ENCODE measurements at places on chromosomes 6 and 20.

DNA sequence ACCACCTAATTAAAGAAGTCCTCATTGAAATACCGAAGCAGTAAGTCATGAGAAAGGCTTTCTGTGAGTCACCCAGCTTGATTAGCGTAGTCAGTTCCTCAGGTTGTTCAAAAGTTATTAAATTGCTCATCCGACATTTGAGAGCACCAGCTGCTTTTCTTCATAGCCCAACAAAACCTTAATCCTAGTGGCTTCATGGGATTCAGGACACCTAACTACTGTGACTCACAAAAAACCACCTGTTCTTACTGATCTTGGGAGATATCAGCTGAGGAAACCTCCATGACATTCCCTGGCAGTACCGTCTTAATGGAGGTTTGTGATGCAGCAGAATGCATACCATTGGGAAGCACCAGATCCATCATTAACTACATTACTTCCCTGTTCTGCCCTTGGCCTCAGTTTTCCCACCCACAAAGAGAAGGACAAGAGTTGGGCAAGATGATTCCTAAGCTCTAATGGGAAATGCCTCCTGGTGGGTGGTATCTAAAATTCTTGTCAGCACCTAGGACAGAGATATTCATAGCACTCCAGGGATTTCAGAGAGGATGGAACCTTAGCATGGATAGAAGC, 103.8 kb downstream of the KHDC1L start:
- H3K4me1 ChIP-seq: no peaks in the 10 kb centered on the region
- DNase-seq: no peak
- no peaks in the 10 kb centered on the region for H3K27me3 ChIP-seq
- no peak overlapping the region for H3K4me3 ChIP-seq

GRCh38 chr6:44697327-44697726, 309.8 kb downstream of the CDC5L start:
- no peak overlapping the region for H3K27ac ChIP-seq
- no peak overlapping the region for H3K4me3 ChIP-seq
- peaks cover 12% of the 10 kb centered on the region for H3K4me1 ChIP-seq
- DNase-seq: no peak
- no peaks in the 10 kb centered on the region for H3K36me3 ChIP-seq
- no peaks in the 10 kb centered on the region for H3K27me3 ChIP-seq

GRCh38 chr6:119865466-119866350, 516.1 kb upstream of the MAN1A1 start:
- H3K36me3 ChIP-seq: peaks cover 3% of the 10 kb centered on the region
- H3K4me1 ChIP-seq: no peaks in the 10 kb centered on the region
- peaks cover 4% of the 10 kb centered on the region for H3K27me3 ChIP-seq
- no peak overlapping the region for H3K4me3 ChIP-seq
- DNase-seq: no peak

GRCh38 chr6:73968221-73968757, 272.3 kb downstream of the CD109 start:
- H3K36me3 ChIP-seq: no peaks in the 10 kb centered on the region
- H3K27me3 ChIP-seq: no peaks in the 10 kb centered on the region
- H3K4me3 ChIP-seq: no peak overlapping the region
- DNase-seq: no peak
- H3K27ac ChIP-seq: no peak overlapping the region
- H3K4me1 ChIP-seq: no peaks in the 10 kb centered on the region

DNA sequence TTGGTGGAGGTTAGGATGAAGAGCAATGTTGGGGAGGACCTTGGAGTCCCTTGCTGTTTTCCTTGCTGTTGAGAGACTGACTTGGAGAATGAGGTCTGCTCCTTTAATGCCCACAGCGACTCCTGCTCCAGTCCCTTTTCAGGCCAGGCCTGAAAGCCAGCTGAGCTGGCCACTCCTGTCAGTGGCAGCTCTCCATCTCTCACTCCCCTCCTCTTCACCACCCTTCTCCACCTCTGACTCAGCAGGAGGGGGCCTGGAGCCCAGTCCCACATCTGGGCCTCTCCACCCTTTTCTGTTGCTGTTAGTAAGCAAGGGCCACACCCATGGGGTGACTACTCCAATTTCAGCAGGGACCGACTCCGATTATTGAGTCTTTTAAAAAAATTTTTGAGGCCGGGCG, 2.2 kb downstream of the SNX21 start:
- H3K27ac ChIP-seq: no peak overlapping the region
- H3K36me3 ChIP-seq: no peaks in the 10 kb centered on the region
- no peak overlapping the region for H3K4me3 ChIP-seq
- no peak for DNase-seq

- peaks cover 37% of the 10 kb centered on the region for H3K27me3 ChIP-seq
- H3K4me3 ChIP-seq: no peak overlapping the region
- H3K27ac ChIP-seq: no peak overlapping the region
- H3K4me1 ChIP-seq: peaks cover under 1% of the 10 kb centered on the region
These were observed 85.5 kb downstream of the BMP6 start for GRCh38 chr6:7811441-7811840.

DNA sequence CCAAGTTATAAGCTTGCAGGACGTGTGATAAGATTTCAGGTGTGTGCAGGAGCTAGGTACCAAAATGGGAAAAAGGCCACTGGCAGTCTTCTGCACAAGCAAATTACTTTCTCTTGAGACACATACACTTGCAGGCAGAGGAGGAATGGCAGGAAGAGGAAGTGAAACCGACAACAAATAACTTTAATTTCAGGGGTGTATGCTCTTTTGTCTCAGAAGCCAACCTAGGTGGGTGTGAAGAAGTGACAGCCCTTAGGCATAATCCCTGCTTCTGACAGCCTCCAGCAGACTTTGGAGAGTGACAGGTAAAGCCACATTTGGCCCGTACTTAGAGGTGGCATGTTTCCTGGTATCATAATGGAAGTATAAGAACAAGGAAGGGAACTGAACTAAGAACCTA, 118.8 kb upstream of the TRAF3IP2 start:
- H3K27ac ChIP-seq: peak overlapping the region; percentile 74
- peaks cover 24% of the 10 kb centered on the region for H3K36me3 ChIP-seq
- no peaks in the 10 kb centered on the region for H3K27me3 ChIP-seq
- peaks cover 95% of the 10 kb centered on the region for H3K4me1 ChIP-seq

DNA sequence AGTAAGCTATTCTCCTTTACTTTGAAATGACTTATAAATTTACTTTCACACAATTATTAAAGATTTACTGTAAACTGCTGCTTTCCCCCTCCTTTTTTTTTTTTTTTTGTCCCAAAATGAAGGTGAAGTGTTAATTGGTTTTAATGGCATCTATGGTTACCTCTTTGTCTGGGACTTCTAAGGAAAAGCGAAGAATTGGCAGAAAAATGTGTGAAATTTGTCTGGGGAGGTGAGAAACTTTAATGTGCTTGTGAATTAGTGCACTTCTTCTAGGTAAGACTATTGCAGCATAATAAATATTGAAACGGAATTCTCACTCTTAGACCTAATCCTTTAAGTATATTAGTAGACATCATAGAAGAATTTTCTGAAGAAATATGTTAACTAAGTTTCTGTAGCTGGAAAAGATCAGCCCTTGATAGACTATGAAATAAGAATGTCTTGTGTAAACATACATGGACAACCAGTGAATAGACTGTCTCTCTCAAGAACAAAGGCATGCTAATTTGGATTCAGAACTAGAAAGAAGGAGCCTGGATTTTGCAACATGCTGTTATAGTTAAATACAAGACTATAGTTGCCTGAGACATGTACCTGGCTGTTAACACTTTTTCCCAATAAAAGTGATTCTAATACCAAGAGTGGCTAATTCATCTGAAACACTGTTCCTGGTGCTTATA, 23.9 kb downstream of the FLRT3 start:
- H3K27me3 ChIP-seq: no peaks in the 10 kb centered on the region
- H3K27ac ChIP-seq: no peak overlapping the region
- H3K36me3 ChIP-seq: no peaks in the 10 kb centered on the region
- H3K4me1 ChIP-seq: no peaks in the 10 kb centered on the region
- H3K4me3 ChIP-seq: no peak overlapping the region

DNA sequence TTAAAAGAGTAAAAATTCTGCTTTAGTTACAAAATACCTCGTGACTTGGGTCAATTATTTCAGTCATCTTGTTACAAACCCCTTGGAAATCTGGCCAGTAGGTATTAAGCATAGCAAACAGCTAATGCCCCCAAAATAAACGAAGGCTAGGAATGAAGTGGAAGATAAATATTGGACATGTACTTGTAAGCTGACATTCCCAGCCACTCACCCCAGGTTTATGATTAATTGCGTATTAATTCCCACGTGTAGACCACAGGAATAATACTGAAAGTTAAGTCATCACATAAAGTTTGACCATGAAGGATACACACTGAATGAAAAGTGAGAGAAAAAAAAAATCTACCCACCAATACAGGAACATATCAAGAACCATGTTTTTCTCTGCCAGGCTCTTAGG, 936.5 kb upstream of the ADGRB3 start:
- no peak overlapping the region for H3K27ac ChIP-seq
- no peaks in the 10 kb centered on the region for H3K4me1 ChIP-seq

DNA sequence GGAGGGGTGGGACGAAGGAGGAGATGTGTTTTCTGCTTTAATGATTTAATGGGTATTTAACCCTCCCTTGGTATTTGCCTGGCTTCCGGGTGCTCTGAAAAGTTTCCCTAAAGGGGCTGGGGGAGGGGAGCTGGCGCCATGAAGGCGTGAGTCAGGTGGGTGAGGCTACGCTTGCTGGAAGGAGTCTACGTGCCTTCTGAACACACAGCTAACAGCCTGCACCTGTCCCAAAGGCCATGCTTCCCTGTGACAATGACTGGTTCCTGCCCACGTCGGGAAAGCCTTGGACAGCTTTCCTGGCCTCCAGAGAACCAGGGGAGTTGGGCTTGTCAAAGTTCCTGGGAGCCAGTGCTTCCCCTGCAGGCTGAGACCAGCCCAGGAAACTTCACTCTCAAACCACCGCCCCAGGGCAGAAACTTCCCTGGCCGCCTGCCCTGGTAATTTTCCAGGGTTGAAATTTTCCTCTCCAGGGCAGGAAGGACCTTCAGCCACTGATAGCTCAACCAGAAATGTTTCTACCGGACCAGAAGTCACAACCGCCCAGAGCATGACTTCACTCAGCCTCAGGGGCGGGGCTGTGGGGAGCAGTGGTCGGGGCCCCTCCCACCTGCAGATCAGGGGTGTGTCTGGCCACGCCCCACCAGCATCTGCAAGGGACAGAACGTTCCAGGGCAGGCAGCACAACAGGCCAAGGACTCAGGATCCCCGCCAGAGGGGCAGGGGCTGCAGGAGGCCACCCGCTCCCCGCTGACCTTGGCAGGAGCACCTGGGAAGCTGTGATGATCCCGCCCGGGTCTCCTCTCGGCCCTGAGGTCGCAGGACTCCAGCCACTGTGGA, 18.6 kb upstream of the SLCO4A1 start:
- H3K36me3 ChIP-seq: no peaks in the 10 kb centered on the region
- peak; percentile 91 for DNase-seq
- H3K4me3 ChIP-seq: peak overlapping the region; percentile 87
- H3K4me1 ChIP-seq: peaks cover 23% of the 10 kb centered on the region

DNA sequence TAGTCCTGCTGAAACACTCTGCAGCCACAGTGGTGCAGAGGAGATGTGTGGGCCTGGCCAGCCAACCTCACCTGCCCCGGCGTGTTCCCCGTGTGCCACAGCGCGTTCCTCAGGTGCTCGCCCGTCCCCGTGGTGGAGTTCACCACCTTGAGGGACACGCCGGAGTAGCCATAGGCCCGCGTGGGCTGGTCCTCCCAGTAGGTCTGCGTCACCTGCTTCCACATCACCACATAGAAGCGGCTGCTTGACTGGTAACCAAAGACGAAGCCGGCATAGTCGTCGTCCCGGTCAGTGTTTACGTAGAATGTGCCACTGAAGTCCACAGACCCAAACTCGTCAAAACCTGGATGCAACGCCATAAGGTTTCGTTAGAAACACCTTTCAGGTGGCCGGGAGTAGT, 31.5 kb downstream of the THBS2 start:
- no peak for DNase-seq
- H3K27me3 ChIP-seq: no peaks in the 10 kb centered on the region
- H3K4me1 ChIP-seq: no peaks in the 10 kb centered on the region
- H3K4me3 ChIP-seq: no peak overlapping the region
- peaks cover 9% of the 10 kb centered on the region for H3K36me3 ChIP-seq

DNA sequence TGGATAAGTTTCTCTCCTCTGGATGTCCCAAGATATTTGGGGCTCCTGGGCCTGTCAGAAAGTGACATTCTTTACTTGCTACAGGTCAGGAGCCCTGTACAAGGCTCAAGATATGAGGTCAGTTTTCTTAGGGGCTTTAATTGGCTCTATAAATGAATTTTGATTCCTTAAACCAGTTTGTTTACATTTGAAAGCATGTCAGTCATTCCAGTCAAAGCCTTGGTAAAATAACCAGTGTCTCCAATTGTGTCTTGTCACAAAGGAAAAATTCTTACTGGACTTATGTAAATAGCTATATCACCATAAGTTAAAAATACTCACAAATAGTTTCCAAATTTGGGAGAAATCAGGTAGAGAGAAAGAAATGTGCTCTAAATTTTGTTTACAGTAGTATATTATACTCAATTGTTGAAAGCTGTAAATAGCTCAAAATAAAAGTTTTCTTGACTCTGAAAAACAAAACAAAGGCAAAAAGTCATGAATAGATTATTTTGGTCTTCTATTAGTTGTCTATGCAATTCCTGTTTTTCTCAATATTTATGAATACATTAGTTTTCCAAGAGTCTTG, 22.9 kb downstream of the RNF182 start:
- no peak overlapping the region for H3K27ac ChIP-seq
- DNase-seq: no peak
- peaks cover 9% of the 10 kb centered on the region for H3K36me3 ChIP-seq
- H3K27me3 ChIP-seq: peaks cover 28% of the 10 kb centered on the region
- H3K4me1 ChIP-seq: no peaks in the 10 kb centered on the region

DNA sequence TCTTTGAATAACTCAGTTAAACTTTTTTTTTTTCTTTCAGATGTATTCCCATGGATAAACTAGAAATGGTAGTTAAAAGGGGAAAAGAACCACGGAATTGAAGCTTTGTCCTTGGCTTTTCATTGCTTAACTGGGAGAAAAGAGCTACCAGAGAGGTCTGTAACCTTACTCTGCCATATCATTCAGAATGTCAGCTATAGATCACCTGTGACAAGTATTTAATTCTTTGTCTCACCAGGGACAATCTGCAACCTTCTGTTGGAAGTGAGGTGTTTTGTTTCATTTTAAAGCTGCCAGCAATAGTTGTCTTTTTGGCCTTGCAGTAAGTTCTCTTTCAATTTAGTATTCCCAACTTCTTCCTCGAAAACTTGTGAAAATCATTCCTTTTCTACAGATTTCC, 618.4 kb downstream of the FRK start:
- no peak for DNase-seq
- H3K27me3 ChIP-seq: no peaks in the 10 kb centered on the region
- H3K36me3 ChIP-seq: no peaks in the 10 kb centered on the region

- no peak overlapping the region for H3K27ac ChIP-seq
- H3K36me3 ChIP-seq: no peaks in the 10 kb centered on the region
- H3K27me3 ChIP-seq: no peaks in the 10 kb centered on the region
These were observed 451.3 kb downstream of the HTR1B start for GRCh38 chr6:77011929-77012545.
